ENCODE measurements at places on chromosomes 13 and 19.

DNA sequence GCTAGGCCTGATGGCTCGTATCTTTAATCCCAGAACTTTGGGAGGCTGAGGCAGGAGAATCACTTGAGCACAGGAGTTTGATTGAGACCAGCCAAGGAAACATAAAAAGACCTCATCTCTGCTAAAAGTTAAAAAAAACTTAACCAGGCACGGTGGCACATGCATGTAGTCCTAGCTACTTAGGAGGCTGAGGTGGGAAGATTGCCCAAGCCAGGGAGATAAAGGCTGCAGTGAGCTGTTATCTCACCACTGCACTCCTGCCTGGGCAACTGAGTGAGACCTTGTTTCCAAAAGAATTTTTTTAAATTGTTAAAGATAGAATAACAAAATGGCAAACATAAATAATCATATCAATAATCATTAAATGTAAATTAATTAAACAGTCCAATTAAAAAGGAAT is 365.8 kb downstream of the MTUS2 start:
- no peak for DNase-seq

DNA sequence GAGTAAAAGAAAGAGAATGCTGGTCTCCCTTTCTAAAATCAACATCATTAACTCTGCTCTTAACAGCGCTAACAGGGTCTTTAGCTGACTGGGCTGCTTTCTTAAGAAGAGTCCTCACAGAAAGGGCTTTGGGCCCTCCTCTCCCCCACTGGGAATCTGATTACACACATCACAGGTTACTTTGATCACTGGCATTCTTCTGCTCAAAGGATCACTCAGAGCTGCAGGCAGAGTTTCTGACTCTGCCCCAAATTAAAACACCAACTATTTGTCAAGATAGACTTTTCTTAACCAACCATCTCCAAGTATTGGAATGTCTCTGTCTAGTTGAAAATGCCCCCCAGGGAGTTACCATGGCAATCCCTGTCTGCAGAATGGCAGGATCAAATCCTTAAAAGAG is 31.1 kb upstream of the SIAH3 start:
- no peak for DNase-seq

DNA sequence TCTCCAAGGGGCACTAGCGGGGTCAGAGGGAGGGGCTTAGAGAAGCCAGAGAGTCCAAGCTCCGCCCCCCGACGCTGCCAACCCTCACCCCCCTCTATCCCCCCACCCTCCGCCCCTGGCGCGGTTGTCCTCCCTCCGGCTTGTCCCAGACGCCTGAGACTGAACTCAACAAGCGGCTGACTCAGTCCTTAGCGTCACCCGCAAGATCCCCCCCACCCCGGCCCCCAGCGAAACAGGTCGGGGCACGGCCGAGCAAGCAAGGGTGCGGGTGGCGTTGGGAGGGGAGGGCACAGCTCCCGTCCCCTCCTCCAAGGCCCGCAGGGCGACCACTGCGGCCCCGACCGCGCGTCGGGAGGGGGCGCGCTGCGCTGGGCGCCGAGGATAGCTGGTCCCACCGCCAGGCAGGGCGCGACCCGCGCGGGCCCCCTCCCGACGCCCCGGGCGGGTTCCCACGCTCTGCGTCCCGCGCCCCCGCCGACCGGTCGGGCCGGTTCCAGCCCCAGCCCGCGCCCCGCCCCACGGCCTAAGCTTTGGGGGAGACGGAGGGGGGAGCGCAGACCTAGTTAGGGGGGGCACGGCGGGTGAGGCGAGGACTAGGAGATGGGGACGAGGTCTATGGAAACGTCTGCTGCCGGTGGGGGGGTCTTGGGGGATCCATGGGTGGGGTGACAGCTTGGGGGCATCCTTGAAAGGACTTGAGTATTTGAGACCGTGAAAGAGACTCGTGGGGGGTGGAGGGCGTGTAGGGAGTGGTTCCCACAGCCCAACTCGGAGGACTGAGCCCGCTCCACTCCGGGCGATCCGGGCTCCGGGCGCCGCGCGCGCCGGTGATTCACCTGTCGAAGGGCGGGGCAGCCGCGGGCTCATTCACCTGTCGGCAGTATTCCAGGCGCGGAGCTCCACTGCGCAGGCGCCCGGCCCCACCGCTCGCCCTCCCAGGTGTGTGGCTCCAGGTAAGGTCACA is 5.1 kb downstream of the NOTCH3 start:
- DNase-seq: peak; percentile 57

DNA sequence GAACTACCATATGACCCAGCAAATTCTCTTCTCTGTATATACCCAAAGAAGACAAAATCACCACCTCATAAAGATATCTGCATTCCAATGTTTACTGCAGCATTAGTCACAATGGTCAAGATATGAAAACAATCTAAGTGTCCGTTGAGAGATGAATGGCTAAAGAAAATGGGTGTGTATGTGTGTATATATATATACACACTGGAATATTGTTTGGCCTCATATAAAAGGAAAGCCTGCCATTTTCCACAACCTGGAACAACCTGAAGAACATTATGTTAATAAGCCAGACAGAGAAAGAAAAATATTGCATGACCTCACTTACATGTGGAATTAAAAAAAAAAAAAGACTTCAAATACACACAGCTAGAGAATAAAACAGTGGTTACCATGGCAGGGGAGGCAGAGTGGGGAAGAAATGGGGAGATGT is 29.5 kb upstream of the RBM26 start:
- no peak for DNase-seq

GRCh38 chr19:29706635-29707034 is 8.4 kb downstream of the C19orf12 start:
- DNase-seq: no peak

DNA sequence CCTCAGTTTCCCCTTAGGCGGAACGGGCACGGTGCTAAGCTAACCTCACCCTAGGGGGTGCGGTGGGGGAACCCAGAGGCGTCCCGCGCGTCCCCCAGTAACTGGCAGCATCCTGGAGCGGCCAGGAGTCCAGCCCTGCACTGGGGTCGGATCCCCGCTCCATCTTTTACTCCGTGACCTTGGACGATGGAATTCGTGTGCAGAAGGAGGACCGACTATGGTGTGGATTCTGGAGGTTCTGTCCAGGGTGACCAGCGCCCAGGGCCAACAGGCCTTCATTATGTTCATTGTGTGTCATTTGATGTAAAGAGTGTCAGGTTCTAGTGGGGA is 630 bp downstream of the SPPL2B start:
- DNase-seq: no peak

DNA sequence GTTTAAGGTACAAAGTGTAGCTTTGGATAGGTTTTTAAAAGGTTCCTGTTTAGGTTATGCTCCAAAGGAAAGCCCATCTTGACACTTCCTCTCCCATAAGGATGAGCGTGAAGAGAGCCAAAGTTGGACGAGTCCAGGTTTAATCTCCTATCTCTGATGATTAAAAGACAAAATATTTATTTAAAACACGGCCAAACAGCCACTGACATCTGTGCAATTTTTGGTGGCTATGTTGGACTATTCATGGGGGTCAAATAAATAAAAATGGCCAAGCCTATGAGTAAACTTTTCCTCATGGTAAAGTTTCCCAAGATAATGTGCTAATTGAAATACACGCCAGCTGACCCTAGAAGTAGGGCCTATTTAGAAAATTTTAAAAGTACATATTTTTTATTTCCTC is 69.0 kb upstream of the DOCK9 start:
- no peak for DNase-seq

- no peak for DNase-seq
These were observed 342.2 kb upstream of the KLF12 start for GRCh38 chr13:74476365-74476764.

DNA sequence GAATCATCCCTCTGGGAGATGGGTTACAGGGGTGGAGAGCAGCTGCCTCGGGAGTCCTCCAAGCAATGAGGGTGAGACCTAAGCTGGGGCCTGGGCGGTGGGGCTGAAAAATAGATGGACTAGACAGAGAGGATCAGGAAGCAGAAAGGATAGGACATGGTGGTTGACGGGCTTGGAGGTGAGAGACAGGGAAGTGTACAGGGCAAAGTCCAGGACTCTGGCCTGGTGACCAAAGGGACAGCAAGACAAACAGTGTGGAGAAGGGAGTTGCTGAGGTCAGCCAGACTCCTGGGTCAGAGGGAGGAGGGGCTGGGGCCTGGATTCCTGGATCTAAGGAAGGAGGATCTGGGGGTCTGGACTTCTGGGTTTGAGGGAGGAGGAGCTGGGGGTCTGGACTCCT is 5.5 kb downstream of the PHLDB3 start:
- DNase-seq: no peak

- DNase-seq: no peak
These were observed 33.4 kb downstream of the MBD3L2B start for GRCh38 chr19:6987850-6988249.

All from NCI-H1048 (cell line).